ENCODE measurements at places on chromosomes 4 and X.
A peak's percentile ranks its signal among the peaks of the same experiment; 100 is the strongest.

DNA sequence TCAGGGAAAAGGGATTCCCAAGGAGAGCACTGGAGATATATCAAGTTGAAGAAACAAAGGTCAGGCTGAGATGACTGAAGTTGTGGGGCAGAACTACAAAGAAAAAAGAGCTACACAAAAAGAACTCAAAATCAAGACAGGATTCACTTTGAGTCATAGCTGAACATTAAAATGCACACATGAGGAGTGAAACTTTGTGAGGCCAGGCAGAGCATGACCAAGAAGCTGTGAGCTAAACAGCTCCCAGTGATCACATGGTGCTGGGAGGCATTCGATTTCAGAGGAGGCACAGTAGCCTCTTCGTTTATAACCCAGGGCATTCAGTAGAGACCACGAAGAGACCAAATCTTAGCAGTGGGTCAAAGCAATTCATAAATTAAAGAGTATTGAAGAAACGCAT is 145.3 kb downstream of the ATRX start:
- no peak for DNase-seq

DNA sequence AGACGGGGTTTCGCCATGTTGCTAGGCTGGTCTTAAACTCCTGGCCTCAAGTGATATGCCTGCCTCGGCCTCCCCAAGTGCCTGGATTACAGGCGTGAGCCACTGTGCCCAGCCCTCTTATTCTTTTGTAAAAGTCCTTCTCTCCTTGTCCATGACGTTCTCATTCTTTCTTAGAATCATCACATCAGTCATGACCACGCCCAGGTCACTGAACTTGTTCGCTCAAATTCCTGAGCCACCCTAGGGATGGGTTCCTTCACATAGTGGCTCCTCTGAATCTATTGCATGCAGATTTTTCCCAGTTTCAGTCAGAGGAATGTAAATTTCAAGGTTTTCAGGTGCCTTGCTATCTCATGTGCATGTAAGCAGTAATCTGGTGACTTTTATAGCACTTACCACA is 15.7 kb downstream of the JADE1 start:
- no peak for DNase-seq

DNA sequence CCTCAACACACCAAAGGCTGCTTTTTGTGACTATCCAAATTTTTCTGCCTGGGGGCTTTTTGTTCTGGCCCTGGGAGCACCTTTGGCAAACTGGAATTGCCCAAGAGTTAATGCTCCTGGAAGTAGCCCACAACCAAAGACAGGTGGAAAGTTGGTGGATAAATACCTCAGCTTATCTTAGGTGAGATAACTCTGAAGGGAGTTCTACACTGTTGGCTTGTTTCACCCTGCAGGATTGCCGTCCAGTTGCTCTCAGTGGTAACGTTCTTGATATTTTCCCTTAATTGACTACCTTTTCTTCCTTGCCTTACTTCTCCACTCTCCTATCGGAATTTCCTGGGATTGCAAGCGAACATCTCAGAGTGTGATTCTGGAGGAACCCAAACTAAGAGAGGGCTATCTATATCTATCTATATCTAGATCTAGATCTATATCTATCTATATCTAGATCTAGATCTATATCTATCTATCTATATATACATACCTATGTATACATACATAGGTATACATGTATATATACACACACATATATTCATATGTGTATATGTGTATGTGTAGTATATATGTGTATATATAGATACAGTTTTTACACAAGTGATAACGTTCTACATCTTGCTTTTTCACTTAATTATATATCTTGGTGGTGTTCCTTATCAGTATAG is 82.6 kb upstream of the DHX15 start:
- no peak for DNase-seq

DNA sequence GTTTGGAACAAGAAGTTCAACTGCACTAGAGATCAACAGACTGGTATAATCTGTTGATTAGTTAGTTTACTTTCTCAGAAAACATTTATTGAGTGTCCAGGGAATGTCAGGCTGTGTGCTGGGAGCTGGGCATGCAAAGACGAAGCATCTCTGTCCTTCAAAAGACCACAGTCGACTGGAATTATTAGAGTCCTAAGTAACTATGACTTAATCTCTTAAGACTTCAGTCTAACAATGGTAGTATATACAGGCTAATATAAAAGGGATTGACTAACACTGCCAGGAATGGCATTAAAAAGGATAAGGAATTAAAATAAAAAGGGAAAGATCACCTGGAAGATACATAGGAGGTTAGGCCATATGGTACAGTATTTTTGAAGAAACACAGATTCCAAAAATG is 128.7 kb downstream of the WDFY3 start:
- DNase-seq = no peak

DNA sequence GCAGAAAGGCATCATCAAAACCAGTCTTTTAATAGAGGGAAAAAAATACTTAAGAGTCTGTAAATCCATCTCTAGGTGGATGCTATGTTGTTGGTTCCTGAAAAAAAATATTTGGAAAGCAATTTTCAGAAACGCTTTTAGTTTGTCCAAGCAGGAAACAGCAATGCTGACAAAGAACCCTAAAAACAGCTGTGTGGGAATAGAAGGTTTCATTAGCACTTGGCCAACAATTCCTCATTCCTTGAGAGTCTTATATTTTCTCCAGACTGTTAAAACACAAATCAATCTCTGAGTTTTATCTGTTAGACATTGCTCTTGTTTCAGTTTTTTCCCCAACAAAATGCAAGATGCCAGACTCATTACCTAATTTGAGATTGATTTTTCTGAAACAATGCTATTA is 6.4 kb downstream of the MXRA5 start:
- DNase-seq = no peak

GRCh38 chr4:172105918-172106317 is 292.7 kb downstream of the GALNTL6 start:
- DNase-seq = no peak

DNA sequence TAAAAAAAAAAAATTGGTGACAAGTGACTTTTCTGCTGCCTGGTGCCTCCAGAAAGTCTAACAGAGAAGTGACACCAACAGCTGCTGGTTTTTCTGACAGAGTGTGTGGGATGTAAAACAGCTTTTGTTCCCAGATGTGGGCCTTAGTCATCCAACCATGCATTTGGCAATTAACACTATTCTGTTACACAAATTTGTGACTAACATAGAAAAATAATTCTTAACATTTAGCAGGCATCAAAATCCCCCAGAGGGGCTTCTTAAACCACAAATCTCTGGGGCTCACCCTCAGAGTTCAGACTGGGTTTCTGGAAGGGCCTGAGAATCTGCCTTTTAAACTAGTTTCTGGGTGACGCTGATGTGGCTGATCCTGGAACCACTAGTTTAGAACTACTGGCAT is 100.5 kb upstream of the PCDH7 start:
- no peak for DNase-seq

GRCh38 chr4:168318266-168318895 is at the start of gene DDX60:
Gene DDX60 (minus strand): TSS chr4:168318752. CDS start chr4:168311259, 7,493 bp downstream.
- DNase-seq = peak; percentile 37

DNA sequence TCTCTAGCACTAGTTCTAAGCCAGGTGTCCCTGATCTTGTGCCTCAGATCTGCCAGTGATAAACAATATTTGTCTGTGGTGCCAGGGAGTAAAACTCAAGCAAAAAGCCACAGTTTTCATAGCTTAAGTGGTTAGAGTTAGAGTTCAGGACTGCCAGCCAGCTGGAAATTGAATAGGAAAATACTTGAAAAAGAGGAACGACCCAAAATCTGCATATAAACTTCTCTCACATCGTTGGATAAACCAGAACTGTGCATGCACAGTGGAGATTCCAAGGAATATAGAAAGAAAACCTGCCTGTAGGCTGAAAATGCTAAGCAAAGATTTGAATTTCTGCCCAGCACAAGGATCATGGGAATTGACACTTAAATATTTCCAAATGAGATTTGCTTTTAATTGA is 35.0 kb upstream of the GNPDA2 start:
- no peak for DNase-seq

- no peak for DNase-seq
Observed at GRCh38 chrX:74325130-74326059, 21.4 kb downstream of the ZCCHC13 start.

DNA sequence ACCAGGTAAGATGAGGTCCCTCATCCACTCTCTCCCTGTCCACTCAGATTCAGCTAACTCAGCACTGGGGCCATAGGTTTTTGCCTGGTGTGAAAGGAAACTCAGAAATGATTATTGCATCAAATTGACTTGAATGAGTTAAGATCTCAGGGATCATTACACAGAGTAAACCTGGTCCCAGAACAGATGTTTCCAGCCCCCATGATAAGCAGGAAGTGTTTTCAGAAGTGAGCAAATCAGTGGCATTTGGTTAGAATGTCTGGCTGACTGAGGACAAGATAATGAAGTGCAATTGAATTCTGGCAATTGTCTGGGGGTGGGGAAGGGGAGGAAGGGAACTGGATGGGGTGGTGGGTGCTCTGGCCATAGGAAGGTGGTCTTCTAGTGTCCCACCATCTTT is 108.0 kb downstream of the CHIC2 start:
- no peak for DNase-seq

- DNase-seq = no peak
Observed at GRCh38 chr4:172153719-172154118, 340.5 kb downstream of the GALNTL6 start.

GRCh38 chr4:110137829-110138228 is 60.6 kb downstream of the ELOVL6 start:
- DNase-seq = no peak

- DNase-seq = no peak
Observed at GRCh38 chrX:101658661-101659491, 774 bp downstream of the ARMCX2 start.

DNA sequence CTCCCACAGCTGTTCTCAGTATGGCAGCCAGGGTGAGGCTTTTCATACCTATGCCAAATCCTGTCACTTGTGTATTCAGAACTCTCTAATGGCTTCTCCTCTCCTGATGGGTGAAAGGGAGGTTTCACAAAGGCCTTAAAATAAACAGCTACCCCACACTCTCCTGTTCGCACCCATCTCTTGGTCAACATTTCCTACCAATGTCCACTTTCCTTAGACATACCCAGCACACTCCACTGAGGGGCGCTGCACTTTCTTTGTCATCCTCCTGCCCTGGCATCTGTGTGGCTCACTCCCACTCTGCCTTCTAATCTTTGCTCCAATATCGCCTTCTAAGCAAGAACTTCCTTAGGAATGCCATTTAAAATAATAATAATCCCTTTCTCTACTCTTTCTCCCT is 313.3 kb downstream of the PPP3CA start:
- no peak for DNase-seq

GRCh38 chr4:158873795-158874401 is 105.1 kb downstream of the FNIP2 start:
- DNase-seq = no peak

DNA sequence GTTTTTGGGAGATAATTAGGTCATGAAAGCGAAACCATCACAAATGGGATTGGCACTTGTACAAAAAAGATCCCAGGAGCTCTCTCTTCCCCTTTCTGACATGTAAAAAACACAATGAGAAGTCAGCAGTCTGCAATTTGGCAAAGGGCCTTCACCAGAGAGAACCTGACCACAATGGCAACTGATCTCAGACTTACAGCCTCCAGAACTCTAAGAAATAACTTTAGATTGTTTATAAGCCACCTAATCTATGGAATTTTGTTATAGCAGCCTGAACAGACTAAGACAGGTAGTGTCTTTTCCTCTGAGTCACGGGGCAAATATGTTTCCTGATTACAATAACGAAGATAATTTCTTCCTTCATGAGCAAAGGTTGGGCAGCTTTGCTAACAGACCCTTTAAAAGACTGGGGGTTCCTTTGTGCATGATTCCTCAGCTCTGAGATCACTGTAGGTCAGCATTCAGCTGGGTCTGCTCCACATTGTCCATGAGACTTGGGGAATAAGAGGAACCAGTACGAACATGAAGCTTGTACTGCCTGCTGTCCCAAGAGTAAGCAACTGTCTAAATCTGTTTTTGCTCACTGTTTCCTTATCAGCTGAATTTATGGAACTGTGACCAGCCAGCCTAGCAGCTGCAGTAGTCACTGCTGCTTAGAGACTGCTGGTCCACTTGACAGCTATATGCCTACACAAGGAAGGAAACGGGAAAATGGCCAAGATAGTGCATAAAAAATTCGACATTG is 191.6 kb downstream of the ANAPC10 start:
- DNase-seq = no peak

DNA sequence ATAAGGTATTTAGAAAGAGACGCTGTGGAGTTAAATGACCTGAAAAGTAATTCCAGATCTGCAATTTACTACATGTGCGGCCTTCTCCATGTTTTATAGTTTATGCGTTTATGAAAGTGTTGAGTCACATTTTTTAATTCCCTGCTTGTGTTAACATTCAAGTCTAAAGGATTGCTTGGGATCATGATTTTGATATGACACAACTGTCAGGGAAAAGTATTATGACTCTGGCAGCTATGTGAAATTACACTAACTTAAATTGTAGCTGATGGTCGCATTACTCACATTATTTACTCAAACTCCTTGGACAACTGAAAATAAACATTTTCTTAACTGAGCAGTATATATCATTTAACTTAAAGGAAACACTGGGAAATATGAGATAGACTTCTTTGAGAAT is 14.3 kb upstream of the GABRB1 start:
- no peak for DNase-seq

DNA sequence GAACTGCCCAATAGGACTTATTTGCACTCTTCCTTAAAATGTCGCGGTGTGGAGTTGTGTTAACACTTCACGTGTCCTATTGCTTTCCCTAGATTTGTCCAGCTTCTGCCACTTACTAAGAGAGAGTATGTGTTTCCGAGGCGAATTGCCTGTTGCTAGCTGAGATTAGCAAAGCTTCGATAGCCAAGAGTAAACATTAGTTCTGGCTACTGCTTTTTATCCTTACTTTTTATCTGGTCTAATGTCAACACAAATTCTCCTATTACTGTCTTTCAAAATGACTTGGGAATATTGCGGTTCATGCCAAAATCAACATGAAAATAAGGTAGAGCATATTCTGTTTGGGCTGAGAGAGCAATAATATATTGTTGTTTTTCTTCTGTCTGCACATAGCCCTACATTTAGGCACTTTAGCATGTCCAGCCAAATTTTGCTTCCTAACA is 90.4 kb upstream of the VEGFC start:
- no peak for DNase-seq

- no peak for DNase-seq
Observed at GRCh38 chr4:75653845-75654503, 19.2 kb downstream of the G3BP2 start.

DNA sequence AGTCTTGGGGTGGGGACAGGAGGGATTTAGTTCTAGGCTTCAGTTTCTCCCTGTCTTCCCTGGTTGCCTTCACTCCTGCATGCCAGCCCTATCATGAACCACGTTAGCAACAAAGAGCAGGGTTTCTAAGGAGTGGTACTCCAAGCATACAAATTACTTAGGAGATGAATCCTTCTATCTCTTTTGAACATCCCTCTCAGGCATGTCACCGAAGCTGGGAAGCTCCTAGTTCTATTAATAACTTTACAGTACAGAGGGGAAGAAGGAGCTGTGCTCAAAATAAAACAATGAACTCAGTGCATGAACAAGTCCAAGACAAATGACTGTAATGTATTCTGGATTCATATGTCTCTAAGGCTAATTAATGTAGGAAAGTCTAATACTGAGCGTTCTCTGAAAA is 450.6 kb upstream of the RASGEF1B start:
- no peak for DNase-seq

- no peak for DNase-seq
Observed at GRCh38 chr4:6402566-6403399, 69.6 kb downstream of the PPP2R2C start.

GRCh38 chrX:127570276-127570675 is 481.9 kb downstream of the ACTRT1 start:
- no peak for DNase-seq
